ENCODE measurements at places on chromosomes 7 and 10.

GRCh38 chr7:128783143-128783861 is 7.7 kb upstream of the OPN1SW start:
- no peak for DNase-seq

- DNase-seq, result no peak
Measured at GRCh38 chr10:132906836-132907235, 35.5 kb downstream of the CFAP46 start.

- no peak for DNase-seq
Measured at GRCh38 chr7:107939573-107940489, 48.8 kb downstream of the DLD start.

GRCh38 chr7:50761713-50762112 is 21.0 kb downstream of the GRB10 start:
- DNase-seq, result no peak

DNA sequence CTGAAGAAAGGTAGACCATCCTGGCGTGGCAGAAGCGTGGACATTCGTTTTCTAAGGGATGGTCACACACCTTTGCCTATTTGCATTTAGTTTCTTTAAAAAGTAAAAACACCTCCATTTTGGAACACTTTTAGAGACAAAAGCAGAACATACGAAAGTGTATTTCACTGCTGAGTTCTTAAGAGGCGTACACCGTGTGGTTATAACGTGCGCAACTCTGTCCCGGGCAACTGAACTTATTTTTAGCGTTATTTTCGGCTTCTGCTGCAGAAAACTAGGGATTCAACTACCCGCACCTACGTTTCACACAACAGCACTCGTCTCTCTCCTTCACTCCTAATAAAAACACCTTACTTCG is 557 bp upstream of the LSM8 start:
- peak; percentile 38 for DNase-seq

DNA sequence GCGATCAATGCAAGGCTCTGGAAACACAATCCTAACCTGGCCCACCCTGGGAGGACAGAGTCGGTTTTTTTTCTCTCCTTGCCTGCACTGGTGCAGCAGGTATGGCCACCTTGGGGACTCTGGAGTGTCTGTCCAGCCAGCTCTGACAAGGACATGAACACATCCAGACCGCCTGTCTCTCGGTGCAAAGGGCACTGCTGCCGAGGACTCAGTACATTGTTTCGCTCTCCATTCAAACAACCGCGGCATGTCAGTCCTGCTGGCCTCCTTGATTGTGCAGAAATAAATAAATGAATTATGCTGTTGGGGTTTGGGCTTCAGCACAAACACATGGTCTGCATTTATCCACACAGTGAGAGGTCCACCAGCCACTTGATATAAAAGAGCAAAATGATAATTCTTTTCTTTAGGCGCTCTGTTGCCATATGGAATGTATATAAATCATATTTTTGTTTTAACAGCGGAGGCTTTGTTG is 565.2 kb downstream of the KCNMA1 start:
- DNase-seq, result no peak

- no peak for DNase-seq
Measured at GRCh38 chr7:94412762-94413322, 18.1 kb downstream of the COL1A2 start.

- DNase-seq, result no peak
Measured at GRCh38 chr7:99106821-99107241, 37.1 kb downstream of the SMURF1 start.

GRCh38 chr10:118531105-118531852 is 64.2 kb downstream of the PRLHR start:
- DNase-seq, result no peak

DNA sequence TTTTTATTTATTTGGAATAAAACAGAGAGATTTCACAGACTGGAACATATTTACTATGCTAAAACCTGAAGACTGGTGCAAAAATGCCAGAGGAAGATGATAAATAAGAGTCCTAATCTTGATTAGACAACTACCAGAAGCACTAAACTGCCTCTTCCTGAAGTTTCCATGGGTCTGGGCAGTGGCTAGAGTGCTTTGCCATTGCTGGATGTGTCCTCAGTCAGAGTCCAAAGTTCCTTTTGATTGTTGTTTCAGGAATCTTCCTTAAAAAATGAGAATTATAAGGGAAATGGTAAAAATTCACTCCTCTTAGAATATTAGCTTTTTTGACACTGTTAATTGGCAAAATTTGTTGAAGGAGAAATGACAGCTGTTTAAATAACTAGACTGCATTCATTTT is 86.3 kb upstream of the AHR start:
- DNase-seq, result no peak

GRCh38 chr7:129308047-129308446 is 83.2 kb downstream of the AHCYL2 start:
- no peak for DNase-seq

- DNase-seq, result no peak
Measured at GRCh38 chr10:13219685-13220670, 14.2 kb downstream of the UCMA start.

DNA sequence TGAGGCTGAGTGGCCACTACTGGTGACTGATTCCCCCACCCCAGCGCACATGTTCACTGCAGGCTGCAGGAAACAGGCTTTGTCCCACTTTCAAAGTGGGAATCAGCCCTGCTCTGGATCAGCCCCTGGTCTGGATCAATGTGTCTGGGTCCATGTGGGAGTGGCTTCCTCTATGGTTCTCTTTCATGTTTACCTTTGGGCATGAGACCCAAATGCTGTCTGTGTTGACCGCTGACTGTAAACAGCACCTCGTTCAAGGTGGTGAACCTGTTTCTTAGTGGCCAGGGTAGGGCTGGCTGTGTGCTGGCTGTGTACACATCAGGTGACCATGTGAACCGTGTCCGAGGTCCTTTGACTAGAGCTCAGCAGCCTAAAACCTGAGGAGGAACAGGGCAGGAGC is 121.8 kb downstream of the CAMK1D start:
- DNase-seq, result no peak

GRCh38 chr10:69801094-69801433 is 642 bp upstream of the COL13A1 start:
- DNase-seq, result no peak

Data from bone marrow (tissue), 2 donors.